ENCODE measurements at places on chromosomes 13 and 19.

DNA sequence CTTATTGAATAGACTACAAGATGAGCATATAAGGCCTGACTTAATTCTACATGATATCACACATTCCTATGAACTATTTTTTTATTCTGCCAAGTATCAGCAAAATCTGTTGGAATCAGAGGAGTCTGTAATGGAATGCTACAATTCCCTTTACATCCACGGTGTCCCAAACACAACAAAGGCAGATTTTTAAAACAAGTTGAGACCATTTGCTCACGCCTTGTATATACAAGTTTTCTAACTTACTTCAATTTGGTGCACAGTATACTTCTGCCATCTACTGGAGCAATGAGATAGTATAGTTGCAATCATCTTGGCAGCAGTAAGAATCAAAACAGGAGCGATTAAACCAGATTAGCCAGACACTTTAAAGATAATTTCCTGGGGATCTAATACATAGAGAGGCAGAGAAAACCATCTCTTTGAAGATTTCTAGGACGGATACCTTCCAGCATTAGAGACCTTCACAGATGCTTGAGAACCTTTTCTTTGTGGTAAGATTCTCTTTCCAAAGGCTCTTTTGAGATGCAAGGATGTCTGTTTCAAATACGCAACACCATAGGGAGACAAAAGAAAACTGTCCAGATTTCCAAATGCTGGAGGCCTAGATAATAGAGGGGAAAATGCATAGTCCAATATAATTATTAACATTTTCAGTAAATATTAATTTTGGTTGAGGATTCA, 302.0 kb upstream of the MIR17HG start:
- DNase-seq: peak; percentile 5

DNA sequence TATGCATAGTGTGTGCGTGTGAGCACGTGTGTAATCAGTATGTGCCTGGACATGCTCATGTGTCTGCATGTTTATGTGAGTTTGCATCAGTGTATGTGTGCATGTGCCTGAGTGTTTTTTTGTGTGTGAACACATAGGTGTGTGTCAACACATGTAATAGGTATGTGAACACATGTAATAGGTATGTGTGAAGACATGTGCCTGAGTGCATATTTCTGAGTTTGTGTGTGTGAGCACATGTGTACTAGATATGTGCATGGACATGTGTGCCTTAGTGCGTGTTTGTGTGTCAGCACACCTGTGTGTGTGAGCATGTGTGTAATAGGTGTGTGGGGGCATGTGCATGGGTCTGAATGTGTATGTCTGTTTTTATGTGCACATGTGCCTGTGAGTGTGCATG, 7.4 kb downstream of the SPPL2B start:
- no peak for DNase-seq

GRCh38 chr13:101626925-101627555, 174.6 kb downstream of the ITGBL1 start:
- no peak for DNase-seq

- DNase-seq: no peak
Observed at GRCh38 chr13:35648201-35648600, 171.7 kb upstream of the MAB21L1 start.

DNA sequence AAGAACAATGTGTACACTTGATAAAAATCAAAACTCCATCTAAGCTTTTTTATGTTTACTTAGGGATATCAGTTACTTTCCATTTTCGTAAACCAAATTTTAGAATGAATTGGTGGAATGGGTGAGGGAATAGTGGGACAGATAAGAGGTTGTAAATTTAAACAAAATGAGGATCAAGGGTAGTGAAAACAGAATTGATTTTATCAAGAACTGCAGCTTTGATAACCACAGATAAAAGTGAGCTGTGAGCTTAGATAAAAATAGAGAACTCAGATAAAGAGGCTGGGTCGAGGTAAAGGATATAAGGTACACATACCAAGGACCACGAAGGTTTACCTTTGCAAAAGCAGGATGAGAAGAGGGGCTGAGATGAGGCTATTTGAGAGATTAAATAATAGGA, 813.2 kb upstream of the GPC6 start:
- no peak for DNase-seq

GRCh38 chr13:111033172-111034130, 81.7 kb upstream of the ARHGEF7 start:
- no peak for DNase-seq

DNA sequence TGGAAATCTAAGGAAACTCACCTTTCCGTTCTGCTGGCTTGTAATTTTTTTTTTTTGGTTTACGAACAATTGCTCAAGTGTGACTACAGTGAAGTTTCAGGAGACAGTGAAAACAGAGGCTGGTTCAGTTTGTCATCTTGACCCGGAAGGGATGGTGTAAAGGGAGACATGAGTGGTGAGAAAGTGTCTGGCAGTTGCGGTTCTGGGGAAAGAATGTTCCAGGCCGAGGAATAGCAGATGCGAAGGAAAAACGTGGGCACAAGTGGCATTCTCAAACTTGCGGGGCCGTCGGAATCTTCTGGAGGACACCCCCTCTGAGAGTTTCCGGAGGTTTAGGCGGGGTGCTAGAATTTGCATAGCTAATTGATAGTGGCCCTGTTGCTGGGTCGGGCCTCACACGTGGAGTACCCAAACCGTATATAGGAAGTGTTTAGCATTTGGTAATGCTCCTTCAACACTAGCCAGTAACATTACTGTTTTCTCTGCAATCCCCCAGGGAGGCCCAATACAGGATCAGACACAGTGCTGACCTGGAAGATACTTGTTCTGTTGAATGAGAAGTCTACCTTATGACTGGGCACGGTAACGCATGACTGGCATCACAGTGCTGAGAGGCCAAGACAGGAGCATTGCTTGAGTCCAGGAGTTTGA, 2.8 kb upstream of the TNFSF9 start:
- no peak for DNase-seq

DNA sequence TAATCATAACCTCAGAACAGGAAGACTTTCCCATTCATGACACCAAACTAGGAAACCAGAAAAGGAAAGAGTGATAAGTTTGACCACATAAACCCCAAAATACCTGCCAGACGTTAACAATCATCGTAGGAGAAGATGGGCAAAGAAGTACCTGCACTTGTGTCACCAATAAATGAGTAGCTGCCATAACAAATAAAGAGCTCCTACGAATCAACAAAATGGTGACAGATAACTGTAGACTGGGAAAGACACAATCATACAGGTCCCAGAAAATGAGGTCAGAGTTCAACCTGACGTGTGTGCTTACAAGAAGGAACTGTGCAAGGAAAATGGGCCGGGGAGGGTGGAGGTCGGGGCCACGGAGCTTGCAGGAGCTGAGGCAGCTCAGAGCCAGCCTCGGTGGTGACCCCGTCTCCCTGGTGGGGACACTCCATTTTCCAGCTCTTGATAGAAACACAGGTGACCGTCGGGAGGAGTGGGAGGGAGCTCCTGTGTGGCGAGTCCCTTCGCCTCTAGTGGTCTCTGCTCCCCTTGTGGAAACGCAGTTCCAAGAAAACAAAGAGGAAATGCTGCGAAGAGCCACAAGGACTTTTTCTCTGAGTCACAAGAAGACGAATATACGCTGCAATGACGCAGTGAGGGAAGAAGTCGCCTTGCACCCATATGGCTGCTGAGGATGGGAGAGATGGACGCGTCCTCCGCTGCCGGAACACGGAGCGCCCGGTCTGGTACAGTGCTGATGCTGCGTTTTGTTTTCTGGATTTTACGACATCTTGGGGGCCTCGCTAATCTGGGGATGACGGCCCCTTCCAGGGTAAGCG, 9.5 kb downstream of the PIP5K1C start:
- no peak for DNase-seq

DNA sequence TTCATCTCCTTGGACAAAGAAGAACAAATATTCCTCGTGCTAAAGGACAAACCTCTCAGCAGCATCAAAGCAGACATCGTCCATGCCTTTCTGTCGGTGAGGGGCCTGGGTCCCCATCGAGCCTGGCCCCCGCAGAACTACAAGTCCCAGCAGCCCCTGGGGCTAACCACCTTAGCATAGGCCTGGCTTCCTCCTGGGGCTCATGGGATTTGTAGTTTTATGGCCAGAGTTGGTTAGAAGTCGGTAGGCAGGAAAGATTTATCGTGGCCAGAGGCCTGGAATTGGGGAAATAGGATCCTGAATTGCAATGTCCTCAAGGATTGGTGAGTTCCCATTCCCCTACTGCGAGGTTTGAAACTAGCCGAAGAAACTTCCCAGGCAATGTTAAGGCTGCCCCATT, 19.6 kb downstream of the TMEM150B start:
- no peak for DNase-seq

DNA sequence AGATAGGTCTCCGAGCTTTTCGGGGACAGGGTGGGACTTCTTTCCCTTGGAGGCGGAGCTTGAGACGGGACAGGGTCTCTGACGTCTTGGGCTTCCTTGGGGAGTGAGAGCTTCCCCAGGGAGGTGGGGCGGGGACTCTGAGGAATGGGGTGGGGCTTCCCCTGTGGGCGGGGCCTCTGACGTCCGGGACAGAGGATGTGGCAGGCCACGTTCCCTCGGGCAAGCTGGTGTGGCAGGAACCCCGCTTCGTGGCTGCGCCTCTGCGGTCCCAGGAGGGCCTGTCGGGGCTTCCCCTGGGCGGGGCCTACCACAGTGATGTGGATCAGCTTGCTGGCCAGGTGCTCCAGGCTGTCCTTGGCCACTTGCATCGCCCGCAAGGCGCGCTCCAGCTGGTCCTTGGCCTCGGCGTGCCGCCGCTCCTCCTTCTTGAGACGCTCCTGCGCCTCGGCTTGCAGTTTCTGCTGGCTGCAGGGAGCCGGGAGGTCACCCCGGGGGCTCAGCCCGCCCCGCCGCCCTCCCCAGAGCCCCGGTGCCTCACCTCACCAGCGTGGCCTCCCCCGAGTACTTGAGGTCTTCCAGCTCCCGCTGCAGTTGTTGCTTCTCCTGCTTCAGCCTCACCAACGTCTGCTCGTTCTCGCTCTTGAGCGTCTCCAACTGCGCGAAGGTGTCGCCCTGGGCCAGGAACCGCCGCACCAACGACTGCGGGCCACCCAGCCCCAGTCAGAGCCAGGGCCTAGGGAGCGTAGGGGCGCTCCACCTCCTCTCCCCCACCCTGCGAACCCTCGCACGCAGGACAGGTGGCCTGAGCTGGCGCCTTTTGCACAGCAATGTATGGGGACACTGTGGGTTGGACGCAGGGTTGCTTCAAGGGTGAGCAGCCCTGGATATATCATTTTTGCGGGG, 3.3 kb upstream of the RGL3 start:
- DNase-seq: peak; percentile 17

DNA sequence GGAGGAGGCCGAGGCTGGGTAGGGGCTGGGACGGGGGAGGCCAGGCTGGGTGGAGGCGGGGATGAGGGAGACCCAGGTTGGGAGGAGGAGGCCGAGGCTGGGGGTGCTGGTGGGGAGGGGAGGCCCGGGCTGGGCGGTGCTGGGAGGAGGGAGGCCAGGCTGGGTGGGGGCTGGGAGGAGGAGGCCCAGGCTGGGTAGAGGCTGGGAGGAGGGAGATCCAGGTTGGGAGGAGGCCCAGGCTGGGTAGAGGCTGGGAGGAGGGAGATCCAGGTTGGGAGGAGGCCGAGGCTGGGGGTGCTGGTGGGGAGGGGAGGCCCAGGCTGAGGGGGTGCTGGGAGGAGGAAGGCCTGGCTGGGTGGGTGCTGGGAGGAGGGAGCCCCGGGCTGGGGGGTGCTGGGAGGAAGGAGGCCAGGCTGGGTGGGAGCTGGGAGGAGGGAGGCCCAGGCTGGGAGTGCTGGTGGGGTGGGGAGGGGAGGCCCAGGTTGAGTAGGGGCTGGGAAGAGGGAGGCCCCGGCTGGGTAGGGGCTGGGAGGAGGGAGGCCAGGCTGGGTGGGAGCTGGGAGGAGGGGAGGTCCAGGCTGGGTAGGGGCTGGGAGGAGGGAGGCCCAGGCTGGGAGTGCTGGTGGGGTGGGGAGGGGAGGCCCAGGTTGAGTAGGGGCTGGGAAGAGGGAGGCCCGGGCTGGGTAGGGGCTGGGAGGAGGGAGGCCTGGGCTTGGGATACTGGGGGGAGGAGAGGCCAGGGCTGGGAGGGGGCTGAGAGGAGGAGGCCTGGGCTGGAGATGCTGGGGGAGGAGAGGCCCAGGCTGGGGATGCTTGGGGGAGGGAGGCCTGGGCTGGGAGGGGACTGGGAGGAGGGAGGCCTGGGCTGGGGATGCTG, 10.7 kb downstream of the TPGS1 start:
- peak; percentile 50 for DNase-seq

DNA sequence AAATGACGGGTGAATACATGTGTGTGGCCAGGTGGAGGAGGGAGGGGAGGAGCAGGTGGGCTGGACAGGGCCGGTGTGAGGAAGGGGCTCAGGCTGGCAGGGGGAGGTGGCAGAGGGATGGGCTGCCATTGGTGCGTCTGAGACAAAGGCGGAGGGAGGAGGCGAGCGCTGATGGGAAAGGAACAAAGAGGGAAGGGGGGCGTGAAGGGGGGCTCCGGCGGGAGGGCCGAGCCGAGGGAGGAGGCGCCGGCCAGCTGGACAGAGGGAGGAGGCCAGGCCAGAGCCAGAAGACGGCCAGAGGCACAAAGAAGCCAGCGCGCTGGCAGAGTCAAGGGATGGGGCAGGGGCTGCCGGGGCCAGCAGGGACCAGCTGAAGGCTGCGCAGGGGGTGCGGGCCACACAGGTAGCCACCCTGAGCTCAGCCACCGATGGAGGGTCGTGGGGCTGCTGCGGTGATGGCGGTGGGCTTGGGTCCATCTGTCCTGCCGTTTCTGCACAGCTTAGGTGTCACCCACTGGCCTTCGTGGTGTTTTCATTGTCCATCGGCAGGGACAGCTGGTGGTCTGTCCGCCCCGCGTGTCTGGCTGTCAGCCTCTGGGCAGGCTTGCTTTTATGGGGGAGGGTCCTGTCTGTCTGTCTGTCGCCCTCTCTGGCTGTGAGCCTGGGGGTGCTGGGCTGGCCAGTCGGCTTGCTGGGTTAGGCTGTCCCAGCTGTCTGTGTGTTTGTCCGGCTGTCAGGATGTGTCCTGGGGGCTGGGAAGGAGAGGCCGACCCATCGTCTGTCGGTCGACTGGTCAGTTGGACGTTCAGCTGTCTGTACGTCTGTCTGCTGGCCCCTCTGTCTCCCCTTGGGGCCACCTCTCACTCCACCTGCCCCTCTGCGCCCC, 2.2 kb downstream of the APC2 start:
- no peak for DNase-seq

- DNase-seq: no peak
Observed at GRCh38 chr13:94093652-94094315, 385.7 kb downstream of the DCT start.

- DNase-seq: no peak
Observed at GRCh38 chr13:101511161-101511560, 58.7 kb downstream of the ITGBL1 start.

- DNase-seq: no peak
Observed at GRCh38 chr13:93776936-93777335, 550.3 kb downstream of the GPC6 start.

GRCh38 chr13:21735701-21736401, 65.0 kb downstream of the FGF9 start:
- DNase-seq: no peak

DNA sequence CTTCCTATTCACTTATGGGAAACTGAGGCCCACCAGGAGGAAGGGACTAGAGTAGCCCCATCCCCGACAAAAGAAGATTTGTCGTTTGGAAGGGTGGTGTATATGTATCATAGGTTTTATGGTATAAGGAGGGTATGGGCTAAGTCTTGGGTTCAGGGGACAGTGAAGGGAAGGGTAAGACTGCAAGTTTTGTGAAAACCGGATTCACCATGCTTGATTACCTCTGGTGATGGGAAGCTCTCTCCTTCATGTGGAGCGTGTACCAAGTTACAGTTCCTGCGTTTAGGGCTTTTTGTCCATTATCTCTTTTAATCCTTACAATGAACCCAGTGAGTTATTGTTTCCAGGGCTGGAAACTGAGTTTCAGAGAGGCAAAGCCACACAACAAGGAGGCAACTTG, 3.8 kb downstream of the VASP start:
- DNase-seq: no peak

All from neuronal stem cell (in vitro differentiated cells).